Stimulated activated CD4-positive, alpha-beta T cell treated with anti-CD3 and anti-CD28 coated beads, TNF-alpha, amount 100 ng/mL, for 4 hours (primary cell): ENCODE measurements at places on chromosomes 3 and 15.
A peak's percentile ranks its signal among the peaks of the same experiment; 100 is the strongest.

DNA sequence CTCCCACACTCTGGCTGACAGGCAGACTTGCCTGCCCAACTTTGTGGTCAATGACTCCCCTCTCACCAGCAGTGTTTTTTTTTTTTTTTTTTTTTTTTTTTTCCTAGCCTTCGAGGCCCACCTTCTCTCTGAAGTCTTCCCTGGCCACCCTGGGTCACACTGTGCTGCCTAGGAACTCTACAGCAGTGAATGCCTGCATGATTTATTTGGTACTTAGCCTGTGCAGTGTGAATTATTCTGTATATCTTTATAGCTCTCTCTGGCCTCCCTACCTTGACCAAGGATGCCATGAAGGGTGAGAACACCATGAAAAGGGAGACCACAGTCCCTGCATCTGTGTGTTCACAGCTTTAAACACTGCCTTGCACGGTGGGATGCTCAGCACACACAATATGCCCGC is 141.6 kb downstream of the CLSTN2 start:
- no peak for DNase-seq

GRCh38 chr15:66408254-66408653 is 21.5 kb downstream of the MAP2K1 start:
- DNase-seq = no peak

DNA sequence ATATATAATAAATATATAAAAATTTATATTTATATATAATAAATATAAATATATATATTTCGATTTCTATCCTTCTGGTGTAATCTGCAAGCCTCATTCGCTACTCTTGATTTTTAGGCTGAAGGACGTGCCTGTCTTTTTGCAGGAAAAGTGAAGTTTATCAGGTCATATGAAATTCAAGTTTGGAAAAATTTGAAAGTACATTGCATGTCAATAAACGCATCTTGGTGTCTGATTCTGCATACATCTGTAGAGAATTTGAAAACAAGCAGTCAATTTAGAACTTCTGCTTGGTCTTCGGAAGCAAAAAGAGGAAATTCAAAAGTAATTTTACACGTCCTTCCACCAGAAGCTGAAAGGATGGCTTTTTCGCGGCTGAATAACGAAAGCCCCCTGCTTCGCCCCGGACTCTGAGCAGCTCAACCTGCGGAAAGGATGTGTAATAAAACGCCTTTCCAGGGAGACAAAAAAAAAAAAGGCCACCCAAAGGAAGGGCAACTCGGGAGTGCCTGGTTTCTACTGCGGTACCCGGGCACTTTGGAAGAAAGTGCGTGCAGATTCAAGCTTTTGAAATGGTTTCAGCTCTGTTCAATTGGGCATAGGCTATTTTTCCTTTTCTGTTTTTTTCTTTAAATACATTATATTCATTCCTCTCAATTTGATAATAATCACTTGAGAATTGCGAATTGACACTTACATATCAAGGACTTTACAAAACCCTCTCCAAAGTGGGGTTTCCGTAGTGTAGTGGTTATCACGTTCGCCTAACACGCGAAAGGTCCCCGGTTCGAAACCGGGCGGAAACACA is 1.5 kb upstream of the MYNN start:
- peak; percentile 18 for DNase-seq

DNA sequence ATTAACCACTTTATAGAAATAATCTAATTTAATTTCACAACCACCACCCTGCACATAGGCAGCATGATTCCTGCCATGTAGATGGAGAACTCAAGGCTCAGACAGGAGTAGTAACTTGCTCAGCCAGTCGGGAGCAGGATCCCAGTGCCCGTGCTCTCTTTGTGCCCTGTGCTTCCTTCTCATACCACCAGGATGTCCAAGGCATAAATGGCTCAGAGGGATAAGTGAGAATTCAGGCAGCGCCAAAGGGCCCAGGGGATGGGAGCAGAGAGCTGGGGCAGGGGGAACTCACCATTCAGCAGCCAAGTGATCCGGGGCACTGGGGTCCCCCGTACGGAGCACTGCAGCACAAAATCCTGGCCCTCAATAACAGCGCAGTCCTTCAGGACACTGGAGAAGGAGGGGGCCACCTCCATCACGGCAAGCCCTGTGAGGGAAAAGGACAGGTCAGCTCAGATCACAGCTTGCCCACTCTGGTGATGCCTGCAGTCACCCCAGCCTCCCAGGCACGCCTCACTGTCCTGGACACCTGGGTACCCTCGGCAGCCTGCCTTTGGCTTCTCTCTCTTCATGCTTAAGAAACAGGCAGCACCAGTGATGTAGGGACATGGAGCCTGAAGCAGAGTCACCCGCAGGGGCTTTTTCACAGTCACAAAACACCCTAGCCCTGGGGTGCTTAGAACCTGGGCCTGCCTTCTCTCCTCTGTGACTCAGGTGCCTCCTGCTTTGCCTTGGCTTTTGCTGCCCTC is 141.0 kb upstream of the HACD2 start:
- no peak for DNase-seq

DNA sequence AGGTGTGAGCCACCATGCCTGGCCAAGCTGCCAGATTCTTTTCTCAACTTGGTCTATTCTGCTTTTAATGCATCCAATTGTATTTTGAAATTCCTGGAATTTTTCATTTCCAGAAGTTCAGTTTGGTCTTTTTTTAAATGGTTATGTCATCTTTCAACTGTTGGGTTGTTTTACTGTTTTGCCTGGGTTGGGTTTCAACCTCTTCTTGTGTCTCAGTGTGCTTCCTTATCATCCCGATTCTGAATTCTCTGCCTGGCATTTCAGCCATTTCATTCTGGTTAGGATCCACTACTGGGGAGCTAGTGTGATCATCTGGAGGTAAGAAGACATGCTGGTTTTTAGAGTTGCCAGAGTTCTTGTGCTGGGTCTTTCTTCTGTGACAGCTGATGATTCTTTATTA is 61.5 kb downstream of the LRRC49 start:
- no peak for DNase-seq

- DNase-seq = no peak
These were observed 40.5 kb downstream of the U2SURP start for GRCh38 chr3:143041903-143042302.

GRCh38 chr3:37125195-37126073 is 48.9 kb downstream of the LRRFIP2 start:
- DNase-seq = no peak

DNA sequence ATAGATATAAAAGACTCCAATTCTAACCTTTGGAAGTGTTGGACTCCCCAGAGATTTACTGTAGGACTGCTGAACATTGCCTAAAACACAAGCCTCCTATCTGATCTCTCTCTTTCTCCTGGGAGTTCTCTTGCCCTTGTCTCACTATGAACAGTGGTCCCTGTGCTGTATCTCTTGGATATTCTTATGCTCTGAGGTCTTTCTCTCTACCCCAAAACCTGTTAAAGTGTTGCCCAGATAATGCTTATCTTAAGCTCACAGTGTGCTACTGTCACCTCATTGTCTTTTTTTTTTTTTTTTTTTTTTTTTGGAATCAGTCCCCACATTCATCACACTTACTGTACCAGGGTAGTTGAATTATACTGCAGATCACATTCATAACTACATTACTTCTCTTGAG is 131.0 kb upstream of the CBLB start:
- no peak for DNase-seq

DNA sequence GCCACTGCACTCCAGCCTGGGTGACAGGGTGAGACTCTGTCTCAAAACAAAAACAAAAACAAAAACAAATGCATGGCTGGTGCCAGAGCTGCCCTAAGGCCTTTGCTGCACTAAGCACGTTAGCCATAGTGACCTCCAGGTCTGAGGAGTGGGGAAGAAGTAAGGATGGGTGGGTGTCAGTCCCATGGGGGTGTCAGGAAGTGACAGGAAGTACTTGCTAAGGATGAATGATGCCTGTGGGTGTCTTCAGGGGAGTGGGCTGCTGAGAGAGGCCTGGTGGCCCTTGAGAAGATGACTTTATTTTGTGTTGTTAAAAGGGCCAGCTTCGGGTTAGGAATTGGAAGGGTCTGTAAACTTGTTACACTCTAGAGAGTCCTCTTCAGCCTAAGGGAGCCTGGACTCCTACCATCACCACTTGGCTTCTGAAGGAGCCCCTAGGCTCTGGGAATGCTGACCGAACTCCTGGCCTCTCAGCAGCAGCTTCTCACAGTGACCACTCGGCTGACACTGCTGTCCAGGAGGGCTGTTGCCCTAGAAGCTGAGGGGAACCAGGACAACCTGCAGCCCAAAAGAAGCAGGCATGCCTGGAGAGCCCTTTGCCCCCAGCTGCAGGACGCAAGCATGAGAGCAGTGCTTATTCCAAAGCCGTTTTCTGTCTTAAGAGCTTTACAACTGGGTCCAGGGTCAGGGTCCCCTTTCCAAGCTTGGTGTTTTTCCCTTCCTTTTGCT is 116.4 kb downstream of the MYLK start:
- no peak for DNase-seq

GRCh38 chr3:160114355-160114995 is 110.7 kb upstream of the C3orf80 start:
- no peak for DNase-seq

GRCh38 chr3:58071480-58071971 is 63.3 kb downstream of the FLNB start:
- no peak for DNase-seq

DNA sequence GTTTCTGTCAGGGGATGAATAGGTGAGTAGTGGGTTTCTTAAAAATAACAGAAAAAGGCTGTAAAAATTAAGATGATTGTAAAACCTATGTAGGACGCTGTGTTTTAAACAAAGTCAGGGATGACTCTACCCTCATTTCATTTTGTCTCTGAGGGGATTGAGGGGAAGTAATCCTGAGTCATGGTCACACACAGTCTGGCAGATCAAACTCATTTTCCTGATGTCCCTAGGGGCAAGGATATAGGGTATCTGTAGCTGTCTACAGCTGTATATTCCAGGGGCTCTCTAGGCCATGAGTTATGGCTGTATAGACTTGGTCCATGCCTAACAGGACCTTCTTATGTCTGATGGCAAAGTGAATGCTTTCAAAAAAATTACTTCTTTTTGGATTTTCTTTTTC is 421.1 kb downstream of the PDCD6IP start:
- no peak for DNase-seq

DNA sequence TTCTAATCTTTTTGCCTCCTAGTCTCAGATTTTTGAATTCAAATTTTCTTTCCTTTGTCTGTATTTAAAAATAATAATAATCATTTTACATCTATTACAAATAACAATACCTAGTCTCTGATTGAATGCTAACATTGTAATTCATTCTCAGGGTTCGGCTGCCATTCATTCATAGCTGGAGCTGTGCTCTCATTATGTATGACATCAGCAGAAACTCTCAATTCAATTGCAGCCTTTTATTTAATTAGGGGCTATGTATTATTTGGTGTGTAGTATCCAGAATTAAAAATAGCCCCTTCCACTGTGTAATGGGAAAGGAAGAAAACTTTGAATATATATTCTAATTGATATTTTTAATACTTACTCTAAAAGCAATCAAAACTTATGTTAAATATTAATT is 270.4 kb upstream of the MDFIC2 start:
- DNase-seq = no peak

DNA sequence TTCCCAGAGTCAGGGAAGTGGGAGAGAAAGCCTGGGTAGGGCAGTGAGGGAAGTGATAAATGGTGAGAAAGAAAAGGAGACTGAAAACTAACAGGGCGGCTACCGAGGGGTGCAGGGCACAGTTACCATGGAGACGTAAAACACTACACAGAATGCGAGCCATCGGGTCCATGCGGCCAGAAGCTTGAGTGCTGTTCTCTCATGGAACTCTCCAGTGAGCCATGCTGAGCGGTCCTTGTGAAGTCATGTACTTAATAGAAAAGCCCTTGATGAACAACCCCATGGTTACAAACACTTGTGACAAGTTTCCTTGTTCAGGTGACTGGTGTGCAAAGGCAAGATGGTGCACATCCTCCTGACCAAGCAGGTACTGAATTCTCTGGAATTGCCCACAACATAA is 3.7 kb upstream of the PLA2G4F start:
- no peak for DNase-seq

DNA sequence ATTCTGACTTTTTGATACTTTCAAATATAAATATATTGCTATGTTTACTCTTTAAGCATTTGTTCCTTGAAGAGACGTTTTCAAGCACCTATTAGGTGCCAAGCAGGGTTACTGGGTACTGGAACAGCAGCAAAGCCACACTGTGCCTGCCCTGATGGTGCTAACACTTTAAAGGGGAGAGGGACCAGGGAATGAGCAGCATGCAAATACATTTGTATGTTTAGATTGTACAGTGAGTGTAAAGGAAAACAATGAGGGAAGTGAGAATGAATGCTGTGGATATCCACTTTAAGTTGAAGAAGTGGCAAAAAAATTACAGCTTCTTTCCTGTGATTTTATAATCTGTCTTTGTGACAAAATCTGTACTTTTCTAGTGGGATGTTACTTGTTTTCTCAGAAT is 400.2 kb upstream of the ATP11B start:
- DNase-seq = no peak

DNA sequence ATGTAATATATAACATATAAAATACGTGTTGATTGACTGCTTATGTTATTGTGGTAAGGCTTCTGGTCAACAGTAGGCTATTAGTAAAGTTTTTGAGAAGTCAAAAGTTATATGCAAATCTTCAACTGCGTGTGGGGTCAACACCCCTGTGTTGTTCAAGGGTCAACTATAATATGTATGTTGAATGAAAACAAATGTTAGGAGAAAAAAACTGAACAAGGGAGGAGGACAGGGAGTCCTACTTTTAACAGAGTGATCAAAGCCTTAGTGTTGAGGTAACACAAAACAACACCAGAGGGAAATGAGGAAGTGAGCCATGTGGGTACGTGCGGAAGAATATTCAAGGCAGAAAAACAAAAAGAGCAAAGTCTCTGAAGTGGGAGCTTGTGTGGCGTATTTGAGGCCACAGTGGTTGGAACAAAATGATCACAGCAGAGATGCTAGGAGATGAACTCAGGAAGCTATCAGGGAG is 62.5 kb downstream of the SFMBT1 start:
- DNase-seq = peak; percentile 28

- DNase-seq = peak; percentile 17
These were observed 23.2 kb upstream of the IP6K2 start for GRCh38 chr3:48739955-48740823.

- DNase-seq = no peak
These were observed 97.2 kb upstream of the MB21D2 start for GRCh38 chr3:193014902-193015301.

GRCh38 chr3:194458131-194458530 is 28.7 kb downstream of the ATP13A3 start:
- no peak for DNase-seq

DNA sequence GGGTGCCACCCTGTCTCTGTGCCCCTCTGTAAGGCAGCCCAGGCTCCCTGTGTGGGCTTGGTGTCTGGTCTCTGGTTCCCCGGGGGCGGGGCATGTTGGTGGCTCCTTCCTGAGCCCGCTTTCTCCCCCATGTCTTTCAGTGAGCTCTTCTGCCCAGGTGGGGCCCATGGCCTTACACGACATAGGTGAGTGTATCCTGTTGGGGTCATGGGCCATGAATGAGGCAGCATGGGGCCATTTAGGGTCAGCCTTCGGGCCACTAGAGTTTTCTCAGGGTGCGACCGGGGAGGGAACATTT is 195.1 kb downstream of the UBE3A start:
- DNase-seq = no peak

- no peak for DNase-seq
These were observed 17.5 kb downstream of the LSG1 start for GRCh38 chr3:194654443-194654842.

GRCh38 chr3:112751061-112751460 is 95.6 kb downstream of the CD200R1L start:
- DNase-seq = no peak

- no peak for DNase-seq
These were observed 87.0 kb downstream of the SV2B start for GRCh38 chr15:91186904-91187656.
